ENCODE measurements at places on chromosomes 12 and 14.

- peak; percentile 22 for DNase-seq
Observed at GRCh38 chr12:54005853-54006558, 2.8 kb upstream of the HOXC8 start.

DNA sequence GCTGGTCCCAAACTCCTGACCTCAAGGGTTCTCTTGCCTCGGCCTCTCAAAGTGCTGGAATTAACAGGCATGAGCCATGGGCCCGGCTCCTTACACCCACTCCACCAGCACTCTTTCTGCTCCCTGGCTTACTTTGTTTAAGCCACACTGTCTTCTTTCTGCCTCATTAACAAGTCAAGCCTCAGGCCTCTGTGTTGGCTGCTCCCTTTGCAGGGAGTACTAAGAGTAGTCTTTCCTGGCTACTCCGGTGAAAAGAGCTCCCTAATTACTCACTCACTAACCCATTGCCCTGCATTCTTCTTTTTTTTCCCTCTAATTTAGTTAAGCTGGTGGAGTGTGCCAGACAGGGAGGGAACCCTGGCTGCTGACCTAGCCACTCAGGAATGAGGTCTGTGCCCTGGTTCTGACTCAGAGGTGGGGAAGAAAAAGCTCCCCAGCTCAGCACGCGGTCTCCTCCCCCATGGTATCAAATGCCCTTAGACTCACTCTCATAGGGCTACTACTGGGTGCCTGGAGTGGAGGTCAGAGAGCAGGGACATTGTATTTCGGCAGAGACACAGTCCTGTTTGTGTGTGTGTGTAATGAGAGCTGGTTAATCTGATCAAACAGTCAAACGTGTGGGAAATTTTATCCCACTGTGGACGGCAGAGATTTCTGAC lies 19.8 kb downstream of the GALNT6 start:
- DNase-seq = no peak

DNA sequence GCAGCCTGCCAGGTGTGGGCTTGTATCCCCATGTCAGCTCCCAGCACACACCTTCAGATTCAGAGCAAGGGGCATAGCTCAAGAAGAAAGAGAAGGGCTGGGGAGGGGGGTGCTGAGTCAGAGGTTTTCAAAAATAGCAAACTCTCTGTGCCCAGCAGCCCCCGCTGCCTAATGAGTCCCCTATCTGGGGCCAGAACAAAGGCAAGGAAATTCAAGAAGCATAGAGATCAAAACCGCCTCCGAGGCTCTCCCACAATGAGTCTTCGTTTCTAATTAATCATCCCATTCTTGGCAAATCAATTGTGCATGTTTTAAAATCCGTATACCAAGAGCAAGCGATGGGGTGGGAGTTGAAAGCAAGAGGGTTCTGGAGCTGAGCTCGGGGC lies 19.5 kb upstream of the CMKLR1 start:
- DNase-seq = no peak

DNA sequence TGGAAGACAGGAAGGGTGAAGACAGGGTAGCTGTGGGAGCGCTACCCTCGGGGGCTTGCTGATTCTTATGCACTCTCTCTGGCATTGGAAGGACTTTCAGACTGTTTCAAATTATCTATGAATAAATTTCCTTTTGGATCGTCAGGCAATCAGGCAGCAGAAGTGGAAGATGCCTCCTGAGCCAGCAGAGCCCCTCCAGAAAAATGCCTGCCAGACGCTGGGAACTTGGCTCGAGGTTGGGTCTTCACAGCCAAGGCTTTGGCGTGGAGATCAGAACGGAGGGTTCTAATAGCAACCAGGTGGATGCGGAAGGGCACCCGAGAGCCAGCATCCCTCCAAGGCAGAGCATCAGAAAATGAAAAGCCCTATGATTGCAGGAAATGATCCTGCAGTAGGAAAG lies 119.2 kb upstream of the RFLNA start:
- no peak for DNase-seq

DNA sequence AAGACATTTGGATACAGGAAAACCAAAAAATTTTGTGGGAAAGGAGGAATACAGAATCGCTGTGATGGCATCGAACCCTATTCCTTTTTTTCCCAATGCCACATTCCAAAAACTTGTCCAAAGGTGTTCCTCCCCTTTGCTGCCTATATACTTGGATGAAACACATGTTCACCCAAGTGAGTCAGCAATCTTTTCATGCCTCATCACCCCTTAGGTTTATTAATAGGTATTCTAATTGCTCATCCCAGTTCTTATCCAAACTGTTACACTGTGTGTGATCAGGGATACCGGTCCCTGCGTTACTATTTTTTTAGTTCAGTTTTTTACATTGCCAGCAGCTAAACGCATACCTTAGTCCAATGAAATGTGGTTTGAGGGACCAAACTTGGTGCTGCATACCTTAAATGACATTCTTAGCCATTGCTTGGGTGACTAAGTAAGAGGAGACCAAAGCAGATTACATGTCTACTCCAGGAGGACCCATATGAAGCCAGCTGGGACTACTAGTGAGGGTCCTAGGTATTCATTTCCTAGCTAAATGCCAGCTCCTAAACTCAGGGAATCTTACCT lies 20.6 kb upstream of the ST8SIA1 start:
- no peak for DNase-seq

- no peak for DNase-seq
Observed at GRCh38 chr14:52241087-52241793, 26.3 kb upstream of the PTGDR start.

- DNase-seq = no peak
Observed at GRCh38 chr12:104249017-104249416, 33.4 kb downstream of the TXNRD1 start.

DNA sequence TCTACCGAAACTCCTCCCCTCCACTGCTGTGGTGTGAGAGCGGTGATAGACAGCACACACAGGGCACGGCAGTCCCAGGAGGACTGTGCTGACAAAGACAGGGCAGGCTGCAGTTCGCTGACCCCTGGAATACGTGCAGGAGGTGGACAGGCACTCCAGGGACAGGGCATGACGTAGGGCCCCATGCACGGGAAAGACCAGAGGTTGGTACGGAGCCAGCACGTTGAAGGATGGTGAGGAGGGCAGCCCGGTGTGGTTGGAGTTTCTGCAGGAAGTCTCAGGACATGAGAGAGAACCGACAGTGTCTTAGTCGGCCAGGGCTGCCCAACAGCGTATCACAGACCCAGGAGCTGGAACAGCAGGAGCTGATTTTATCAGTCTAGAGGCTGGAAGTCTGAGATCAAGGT lies 254.2 kb upstream of the FKBP4 start:
- no peak for DNase-seq

All from esophagus squamous epithelium (tissue), 5 donors.